ENCODE measurements at places on chromosomes 5 and 9.

- peak; percentile 66 for DNase-seq
Measured at GRCh38 chr9:6007058-6007769, 8.2 kb downstream of the RANBP6 start.

GRCh38 chr5:29853711-29854220, 1339.7 kb upstream of the CDH6 start:
- no peak for DNase-seq

DNA sequence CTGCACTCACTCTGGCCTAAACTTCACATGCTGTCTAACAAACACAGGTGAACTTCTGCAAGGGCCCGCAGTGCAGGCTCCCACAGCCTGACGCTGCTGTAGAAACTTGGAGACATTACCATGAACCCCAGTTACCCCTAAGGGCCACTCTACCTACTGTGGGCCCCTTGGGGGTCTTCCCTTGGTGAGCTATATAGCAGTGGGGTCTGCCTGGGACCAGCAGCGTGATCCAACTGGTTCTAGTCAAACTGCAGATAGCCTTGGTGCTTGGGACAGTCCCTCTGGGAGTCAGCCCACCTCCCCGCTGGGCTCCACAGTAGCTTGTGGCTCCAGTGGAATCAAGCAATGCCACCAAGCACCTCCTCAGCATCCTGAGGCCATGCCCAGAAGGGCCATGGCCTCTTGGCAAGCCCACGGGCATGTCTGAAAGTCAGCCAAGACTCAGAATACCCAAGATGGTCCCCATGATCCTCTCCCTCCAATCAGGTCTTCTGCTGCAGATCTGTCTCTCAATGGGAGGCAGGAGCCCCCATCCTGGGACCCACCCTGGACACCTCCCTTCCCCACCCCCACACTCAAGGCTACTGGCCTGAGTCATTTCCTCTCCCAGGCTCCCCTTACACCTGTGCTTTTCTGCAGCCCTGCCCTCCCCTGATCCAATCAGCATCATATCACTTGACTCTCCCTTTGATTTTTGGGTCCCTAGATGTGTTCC, 230.0 kb upstream of the IRX1 start:
- DNase-seq, result no peak

GRCh38 chr5:115586525-115587146, 15.6 kb downstream of the TICAM2 start:
- DNase-seq, result no peak

GRCh38 chr5:401146-402034, 41.6 kb upstream of the EXOC3 start:
- no peak for DNase-seq

GRCh38 chr9:27094640-27095298, 14.3 kb upstream of the TEK start:
- peak; percentile 64 for DNase-seq

- DNase-seq, result no peak
Measured at GRCh38 chr5:55694152-55694830, 17.8 kb downstream of the SLC38A9 start.

GRCh38 chr9:32251539-32251938, 132.9 kb upstream of the ACO1 start:
- DNase-seq, result peak; percentile 22

DNA sequence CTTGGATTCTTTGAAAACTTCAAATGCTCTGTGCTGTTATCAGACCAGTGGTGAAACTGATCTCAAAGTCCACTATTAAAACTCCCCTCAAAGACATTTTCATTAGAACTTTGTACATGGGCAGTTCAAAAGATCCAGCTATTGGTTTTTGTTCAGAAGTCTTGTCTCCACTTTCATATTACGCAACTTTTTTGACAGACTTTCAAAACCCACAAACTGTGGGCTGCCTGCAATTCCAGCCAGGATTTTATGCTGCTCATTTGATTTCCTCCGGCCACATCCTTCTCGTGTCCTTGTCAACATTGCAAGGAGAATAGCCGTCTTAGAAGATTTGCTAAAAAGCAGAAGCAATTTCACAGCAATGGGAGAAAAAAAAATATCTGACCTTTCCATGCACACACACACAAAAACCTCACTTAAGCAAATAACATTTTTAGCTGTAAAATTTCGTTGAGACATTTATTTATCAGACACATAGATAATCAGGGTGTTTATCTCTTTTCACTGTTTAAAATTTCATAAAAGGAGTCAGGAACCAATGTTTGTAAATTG, 1990.5 kb downstream of the MAT2B start:
- DNase-seq, result no peak

DNA sequence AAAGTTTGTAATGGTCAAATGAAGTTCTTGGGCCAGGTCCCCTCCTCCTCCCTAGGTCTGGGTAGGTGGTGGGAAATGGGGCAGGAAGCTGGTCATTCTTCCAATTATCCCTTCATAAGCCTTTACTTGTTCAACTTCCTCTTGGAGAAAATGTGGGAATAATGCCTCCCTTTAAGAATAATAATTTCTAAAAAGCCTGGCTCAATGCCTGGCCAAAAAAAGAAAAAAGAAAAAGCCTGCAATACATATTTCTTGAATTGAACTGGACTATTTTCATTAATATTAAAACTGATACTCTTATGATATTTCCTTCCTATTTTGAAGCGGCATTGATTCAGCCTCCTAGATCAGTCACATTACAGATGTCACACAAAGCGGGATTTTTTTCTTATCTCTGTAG, 600.9 kb downstream of the CCDC171 start:
- no peak for DNase-seq

DNA sequence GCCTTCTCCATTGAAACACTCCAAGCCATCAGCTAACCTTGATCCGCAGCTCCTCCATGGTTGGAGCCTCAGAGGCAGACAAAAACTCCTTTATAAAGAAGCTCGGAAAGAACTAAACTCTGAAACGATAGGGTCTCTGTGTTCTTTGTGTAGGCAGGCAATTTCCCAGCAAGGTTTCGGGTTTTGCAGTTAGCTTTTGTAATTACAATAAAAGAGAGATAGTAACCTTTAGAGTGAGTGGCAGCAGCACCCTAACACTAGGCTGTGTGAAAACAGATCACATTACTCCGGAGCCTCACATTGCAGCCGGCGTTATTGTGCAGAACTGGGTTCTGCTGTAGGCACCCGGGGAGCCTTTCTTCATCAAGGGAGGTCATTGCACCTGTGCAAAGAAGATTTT, 115.8 kb upstream of the MAP3K1 start:
- DNase-seq, result no peak

GRCh38 chr9:99375481-99375880, 153.4 kb downstream of the SEC61B start:
- no peak for DNase-seq

DNA sequence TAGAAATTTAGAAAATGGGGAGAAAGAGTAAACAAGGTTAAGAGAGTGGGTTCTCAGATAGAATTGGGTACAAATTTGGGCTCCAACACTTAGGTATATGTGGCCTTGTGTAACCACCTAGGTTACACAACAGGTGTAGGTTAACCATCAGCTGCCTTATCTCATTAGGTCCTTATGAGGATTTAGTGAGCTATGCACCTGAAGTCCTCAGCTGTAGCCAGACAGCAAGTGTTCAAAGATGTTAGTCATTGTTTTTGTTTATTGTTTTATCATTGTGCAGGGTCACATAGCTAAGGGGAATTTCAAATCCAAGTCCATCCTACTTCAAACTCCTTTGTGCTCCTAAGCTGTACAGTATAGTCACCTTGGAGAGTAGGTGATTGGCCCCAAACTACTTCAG, 970 bp upstream of the TRIM32 start:
- DNase-seq, result no peak

DNA sequence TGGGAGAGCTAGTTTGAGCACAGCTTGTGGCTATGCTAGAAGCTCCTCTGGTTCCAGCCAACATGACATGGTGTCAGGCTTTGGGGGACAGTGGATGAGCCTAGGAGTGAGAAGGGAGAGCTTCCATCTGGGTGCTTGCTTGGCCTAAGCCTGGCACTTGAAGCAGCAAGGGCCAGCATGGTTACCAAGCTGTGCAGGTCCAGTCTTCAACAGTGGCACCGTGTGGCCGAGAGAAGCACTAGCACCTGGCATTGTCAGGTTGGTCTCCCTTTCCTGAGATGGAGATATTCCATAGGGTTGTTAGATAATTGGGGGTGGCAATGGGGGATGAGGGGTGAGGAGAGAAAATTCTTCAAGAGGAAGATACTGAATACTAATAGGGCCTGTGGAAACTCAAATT, 261.9 kb downstream of the PBX3 start:
- DNase-seq, result no peak

DNA sequence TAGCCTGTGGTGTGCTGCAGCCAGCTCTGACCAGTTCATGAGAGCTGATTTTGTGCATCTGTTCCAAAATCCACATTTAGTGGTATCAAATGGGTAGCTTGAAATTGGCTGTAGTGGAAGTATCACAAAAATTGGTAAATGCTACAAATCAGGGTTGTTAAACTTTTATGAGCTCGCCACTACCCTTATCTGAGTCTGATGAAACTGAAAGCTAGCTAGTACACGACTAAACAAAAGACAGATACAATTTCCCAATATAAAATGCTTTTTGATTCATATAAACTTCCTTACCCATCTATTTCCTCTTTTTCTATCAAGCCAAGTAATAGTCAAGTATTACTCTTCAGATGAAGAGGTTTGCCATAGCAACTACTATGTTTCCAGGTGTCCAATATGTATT, 392.0 kb downstream of the TMEM161B start:
- no peak for DNase-seq

DNA sequence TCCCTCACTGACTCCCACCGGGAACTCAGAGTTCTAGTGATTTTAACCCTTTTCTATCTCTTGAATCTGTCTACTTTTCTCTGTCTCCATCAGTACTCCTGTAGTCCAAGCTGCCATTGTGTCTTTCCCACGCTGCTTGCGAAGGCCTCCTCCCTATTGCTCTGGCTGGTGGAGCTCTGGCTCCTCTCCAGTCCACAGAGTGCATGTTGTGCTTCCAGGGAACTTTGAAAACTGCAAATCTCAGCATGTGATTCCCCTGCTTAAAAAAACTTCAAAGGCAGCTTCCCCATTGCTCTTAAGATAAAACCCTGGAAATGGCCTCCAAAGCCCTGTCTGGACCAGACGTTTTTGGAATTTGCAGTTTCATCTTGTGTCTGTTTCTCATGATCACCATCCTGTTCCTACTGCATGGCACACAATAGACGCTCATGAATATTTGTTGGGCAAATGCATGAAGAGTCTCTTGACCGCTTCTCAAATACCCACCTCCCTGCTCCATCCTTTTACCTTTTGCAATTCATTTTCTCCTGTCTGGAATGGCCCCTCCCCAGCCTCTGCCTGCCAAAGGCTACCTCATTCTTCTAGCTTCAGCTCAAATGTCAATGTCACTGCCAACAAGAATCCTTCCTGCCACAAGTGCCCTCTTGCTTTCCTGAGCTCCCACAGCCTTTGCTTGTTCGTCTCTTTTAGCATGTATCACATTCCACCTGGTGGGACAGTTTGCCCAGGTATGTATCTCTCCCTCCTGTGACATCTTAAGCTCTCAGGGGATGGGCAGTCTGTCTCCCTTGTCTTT, 293.2 kb downstream of the ARHGAP26 start:
- DNase-seq, result no peak

- DNase-seq, result no peak
Measured at GRCh38 chr9:126326228-126327005, at the start of gene MVB12B. TSS of gene MVB12B (plus strand) at chr9:126326829. CDS start at chr9:126326930, 101 bp downstream.

DNA sequence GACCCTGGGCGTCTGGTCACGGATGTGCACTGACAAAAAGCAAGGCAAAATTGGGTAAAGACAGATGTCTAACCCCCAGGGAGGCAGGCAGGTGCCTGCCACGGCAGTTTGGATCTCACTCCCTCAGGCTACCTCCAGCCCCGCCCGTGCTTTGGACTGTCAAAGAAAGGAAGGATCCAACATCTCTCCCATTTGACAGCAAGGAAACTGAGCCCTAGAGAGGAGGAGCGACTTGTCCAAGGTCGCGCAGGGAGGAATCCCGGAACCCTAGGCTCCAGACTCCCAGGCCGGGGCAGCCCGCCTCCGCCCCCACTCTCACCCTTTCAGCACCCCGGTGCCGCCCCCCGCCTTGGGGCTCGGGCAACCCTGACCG, 376 bp downstream of the GOLGA1 start:
- no peak for DNase-seq

DNA sequence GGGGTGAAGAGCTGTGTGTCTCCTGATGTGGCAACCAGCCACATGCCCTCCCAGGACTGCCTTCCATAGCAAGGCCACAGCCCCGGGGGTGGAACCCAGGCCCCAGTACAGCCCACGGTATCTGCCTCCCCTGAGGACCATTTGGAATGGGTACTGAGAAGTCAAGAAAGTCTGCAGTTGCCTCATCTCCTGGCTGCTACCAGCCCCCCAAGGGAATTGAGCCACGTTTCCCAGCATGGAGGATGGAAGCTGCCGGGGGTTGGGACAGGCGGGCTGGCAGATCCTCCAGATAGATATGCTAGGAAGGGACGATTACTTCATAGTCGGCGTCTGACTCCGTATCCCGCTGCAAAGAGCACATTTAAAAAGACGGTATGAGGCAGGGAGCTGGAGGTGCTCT, 5.5 kb upstream of the DMRT2 start:
- no peak for DNase-seq

DNA sequence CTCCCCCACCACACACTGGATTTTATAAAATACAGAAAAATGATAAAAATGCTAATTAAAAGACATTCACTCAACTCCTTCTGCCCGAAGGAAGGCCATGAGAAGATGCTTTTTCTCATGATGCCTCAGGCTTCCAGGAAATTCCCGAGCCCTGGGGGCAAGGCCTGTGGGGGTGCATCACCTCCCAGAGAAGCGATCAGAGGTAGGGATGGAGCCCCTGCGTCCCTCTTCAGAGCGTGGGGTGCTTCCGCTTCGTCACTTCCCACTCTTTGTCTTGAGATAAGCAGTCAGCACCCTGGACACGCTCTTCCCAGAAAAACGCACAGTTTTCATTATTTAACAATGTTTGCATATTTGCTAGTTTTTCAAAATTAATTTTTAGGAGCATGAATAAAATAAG, 33.3 kb upstream of the SH3PXD2B start:
- no peak for DNase-seq

GRCh38 chr9:86668488-86668887, 278.8 kb downstream of the GAS1 start:
- no peak for DNase-seq

DNA sequence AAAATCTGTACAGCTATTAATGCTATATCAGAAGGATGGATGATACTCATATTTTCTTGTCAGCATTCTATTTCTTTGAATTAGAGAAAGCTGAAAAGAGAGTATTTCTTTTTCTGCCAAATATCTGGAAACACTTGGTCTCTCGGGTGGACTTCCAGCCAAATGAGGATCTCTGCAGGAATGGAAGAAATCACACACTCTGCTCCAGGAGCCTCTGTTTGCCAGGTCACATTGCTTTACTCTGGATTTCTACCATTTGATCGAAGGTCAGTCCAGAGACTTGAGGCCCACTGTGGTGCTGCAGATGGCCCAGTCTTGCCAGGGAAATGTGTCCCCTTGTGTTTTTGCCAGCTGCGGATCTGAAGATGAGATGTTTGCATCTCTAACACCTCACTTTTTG, 154.1 kb downstream of the PCSK1 start:
- no peak for DNase-seq

GRCh38 chr5:138784590-138784989, 31.4 kb downstream of the CTNNA1 start:
- no peak for DNase-seq

GRCh38 chr5:172420235-172420939, 33.9 kb downstream of the SH3PXD2B start:
- peak; percentile 16 for DNase-seq
